ENCODE measurements at places on chromosomes 1 and 21. TPM values are rescaled to one million over a fixed set of nuclear protein-coding genes. Genes with fewer than 3 reads are reported as not detected.

Gene COL24A1
- 0.02 TPM for total RNA-seq

Gene EXTL2
- 7.8 TPM for total RNA-seq

Gene CLCA4
- not detected for total RNA-seq

Gene TRIM58
- not detected for total RNA-seq

Gene CYP4A22
- total RNA-seq = not detected

Gene DNM3
- total RNA-seq = 0.60 TPM

Gene ATP1A1
- total RNA-seq = 456 TPM

Gene AVPR1B
- total RNA-seq = not detected

Gene S100A8
- total RNA-seq = not detected

Gene RAD54L
- total RNA-seq = 10.4 TPM

Gene VPS26C
- total RNA-seq = 32.0 TPM

Gene GFI1
- total RNA-seq = 0.23 TPM

Gene GJA8
- not detected for total RNA-seq

Gene S100A5
- total RNA-seq = 1.9 TPM

Gene OR2T33
- not detected for total RNA-seq

Gene OR2AK2
- total RNA-seq = not detected

Gene XKR8
- total RNA-seq = 5.5 TPM

Gene RAP1GAP
- 10.1 TPM for total RNA-seq

Gene GBP6
- not detected for total RNA-seq

Gene SLC16A4
- total RNA-seq = 30.8 TPM

Gene AMY2B
- 0.66 TPM for total RNA-seq

Gene NUDC
- total RNA-seq = 158 TPM

Gene FGR
- total RNA-seq = not detected

Gene S100B
- total RNA-seq = not detected

Gene GRHL3
- total RNA-seq = 1.0 TPM

Gene CSMD2
- total RNA-seq = not detected

Gene BMP8A
- 0.09 TPM for total RNA-seq

Gene OR2M3
- total RNA-seq = not detected

Gene BTBD8
- 0.55 TPM for total RNA-seq

Gene SLC22A15
- 0.91 TPM for total RNA-seq

Gene KCNN3
- total RNA-seq = 0.02 TPM

Gene RGS4
- total RNA-seq = not detected

Gene PPIAL4G
- not detected for total RNA-seq

Gene LCE1C
- not detected for total RNA-seq

Gene LRRN2
- 9.6 TPM for total RNA-seq

Gene OVAAL
- 0.46 TPM for total RNA-seq

Gene RBM11
- total RNA-seq = not detected
